ENCODE measurements at places on chromosomes 6 and 20.

- no peak for DNase-seq
Observed at GRCh38 chr6:101595276-101595675, 201.8 kb downstream of the GRIK2 start.

DNA sequence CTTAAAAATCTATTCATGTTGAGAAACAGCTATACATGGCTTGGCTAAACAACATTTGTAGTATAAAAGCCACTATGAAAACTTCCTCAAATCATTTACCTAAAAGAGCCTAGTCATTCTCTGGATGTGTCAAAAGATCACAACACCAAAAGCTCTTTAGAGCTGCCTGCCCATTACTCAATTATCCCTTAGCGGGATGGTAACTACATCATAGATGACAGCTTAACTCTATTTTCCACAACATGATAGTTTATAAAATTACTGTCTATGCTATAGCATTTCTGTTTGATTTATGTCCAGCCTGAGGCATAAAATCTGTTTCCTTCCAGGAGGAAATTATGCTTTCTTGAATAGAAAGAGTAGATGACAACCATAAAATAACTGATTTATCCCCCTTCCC lies 777.6 kb upstream of the HS3ST5 start:
- no peak for DNase-seq

DNA sequence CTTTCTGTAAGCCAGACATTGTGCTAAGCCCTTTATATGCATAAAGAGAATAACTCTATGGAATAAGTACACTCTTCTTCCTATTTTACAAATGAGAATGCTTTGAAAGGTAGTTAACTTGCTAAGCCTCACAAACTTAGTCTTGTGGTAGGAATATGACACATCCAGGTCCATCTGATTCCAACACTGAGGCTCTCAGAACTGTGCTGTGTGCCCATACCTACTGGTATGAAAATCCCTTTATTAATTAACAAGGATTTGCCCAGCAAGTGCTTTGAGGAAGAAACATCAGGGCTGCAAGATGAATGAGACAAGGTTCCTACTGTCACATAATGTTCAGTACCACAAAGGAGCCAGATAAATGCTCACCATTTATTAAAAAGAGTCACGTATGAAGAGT lies 122.6 kb downstream of the TNFRSF21 start:
- DNase-seq: no peak

DNA sequence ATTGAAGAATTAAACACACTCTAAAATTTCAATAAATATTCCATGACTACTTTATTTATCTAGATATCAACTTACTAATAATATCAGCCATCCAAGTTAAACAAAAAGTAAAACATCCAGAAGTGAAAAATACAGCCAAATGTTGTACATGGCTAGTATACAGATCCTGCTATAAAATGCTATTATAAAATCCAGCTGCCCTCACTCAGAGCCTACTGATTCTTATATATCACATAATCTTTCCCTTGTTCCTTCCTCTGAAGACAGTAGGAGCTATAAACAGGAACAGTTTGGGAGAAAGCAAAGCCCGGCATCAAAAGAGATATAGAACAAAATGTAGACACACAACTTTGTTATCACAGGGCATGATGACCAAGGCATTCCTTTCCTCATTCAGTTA lies 212.9 kb downstream of the PLCB4 start:
- DNase-seq: no peak

GRCh38 chr6:168860987-168861386 lies 392.7 kb downstream of the THBS2 start:
- no peak for DNase-seq

- DNase-seq: no peak
Observed at GRCh38 chr6:119728220-119728750, 378.7 kb upstream of the MAN1A1 start.

GRCh38 chr20:4156411-4156810 lies 141.1 kb upstream of the RNF24 start:
- DNase-seq: no peak

- no peak for DNase-seq
Observed at GRCh38 chr6:7173843-7174503, 66.2 kb downstream of the RREB1 start.

DNA sequence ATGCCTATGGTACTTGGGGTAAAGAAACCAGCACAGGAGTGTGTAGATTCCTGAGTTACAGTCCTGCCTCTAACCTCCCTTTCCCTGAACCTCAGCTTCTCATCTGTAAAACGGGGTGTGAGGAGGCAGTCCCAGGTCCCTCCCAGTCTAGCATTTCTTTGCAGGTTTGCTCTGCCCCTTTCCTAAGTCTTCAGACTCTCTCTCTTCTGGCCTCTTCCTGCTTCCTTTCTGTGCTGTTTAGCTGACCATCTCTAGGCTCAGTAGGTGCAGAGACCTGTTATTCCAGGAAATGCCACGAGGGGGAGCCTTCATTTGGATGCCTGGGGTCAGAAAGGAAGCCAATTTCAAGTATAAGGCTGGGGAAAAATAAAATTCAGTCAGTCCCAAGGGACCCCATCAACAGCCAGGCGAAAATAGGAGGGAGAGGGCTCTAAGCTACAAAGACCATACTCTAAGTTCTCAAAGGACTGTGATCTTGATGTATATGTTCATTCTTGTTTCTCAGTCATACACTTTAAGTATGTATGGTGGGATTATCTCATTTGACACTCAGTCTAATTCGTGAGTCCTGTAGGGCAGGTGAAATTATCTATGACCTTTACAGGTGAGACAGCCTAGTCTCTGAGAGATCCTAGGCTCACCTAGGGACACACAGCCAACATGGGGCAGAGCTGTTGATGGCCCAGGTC lies 89.1 kb downstream of the NCR2 start:
- peak; percentile 28 for DNase-seq

GRCh38 chr6:141252828-141253608 lies 879.7 kb upstream of the GJE1 start:
- no peak for DNase-seq

- no peak for DNase-seq
Observed at GRCh38 chr6:35228481-35228880, 14.7 kb downstream of the SCUBE3 start.

- DNase-seq: no peak
Observed at GRCh38 chr20:32731882-32732266, 11.4 kb downstream of the COMMD7 start.

DNA sequence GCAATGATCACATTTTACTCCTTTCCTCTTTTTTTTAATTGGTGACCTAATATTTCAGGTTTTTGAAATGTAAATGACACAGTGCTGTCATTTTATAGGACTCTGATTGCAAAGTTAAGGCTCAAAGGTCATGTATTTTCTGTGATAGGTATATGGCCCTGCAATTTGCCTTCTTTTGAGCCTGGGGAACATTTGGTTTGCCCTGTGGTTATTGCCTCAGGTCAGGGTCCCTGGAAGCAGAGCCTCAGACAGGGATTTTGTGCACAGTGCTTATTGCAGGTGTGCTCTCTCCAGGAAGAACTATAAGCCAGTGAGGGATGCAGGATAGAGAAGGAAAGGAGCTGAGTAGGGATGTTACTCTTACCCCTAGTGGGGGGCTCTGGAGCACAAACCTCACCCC lies 229.3 kb upstream of the ECI2 start:
- no peak for DNase-seq

- DNase-seq: no peak
Observed at GRCh38 chr6:154767003-154767723, 33.9 kb downstream of the SCAF8 start.

DNA sequence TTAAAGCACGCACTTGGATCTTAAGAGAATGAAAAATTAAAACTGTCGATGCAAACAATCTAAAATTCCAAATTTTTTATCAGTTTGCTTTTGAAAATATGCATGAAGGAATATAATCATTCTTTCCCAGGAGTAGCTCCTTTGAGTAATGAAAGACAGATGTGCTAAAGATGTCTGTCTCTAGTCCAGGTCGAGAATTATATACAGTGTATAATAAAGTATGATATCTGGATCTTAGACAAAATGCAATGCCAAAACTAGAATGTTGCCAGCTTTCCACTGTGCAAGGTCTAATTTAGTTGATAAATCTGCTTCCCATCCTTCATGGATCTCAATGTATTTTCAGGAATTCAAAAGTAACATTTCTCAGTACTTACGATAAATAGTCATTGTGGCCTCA lies 65.1 kb upstream of the ADGRG6 start:
- no peak for DNase-seq

DNA sequence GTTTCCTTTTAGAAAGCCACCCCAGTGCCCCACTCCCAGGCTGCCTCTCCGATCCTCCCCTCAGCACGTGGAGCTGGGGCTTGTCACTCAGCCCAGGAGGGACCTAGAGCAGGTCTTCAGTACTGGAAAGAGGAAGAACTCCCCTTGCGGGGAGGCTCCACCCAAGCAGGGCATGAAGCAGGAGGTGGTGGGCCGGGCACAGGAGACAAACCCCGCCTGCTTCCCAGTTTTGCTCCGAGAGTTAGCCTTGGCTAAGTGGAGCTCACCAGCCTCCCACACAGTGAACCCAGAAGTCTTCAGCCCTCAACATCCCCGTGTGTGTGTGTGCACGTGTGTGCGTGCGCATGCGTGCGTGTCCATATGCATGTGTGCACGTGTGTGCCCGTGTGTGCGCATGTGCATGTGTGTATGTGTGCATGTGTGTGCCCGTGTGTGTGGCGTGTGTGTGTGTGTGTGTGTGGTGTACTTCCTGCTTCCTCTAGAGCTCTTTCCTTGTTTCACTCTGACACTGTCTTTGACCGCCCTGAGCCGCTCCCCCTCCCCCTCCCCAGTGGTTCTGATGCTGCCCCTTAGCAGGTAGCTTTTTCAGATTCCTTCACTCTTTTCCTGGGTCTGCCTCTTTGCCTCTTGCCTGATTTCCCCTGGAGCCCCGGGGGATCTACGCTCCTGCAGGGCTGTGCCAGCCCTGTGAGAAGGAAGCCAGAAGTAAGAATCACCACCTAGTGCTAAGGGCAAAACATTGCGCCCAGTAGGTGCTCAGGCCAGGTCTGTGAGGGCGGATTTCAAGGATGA lies 239.8 kb downstream of the CDC5L start:
- no peak for DNase-seq

Measured in hypothalamus (tissue), 51 donors.